ENCODE measurements at places on chromosomes 5 and 9. TPM values are rescaled to one million over a fixed set of nuclear protein-coding genes. Genes with fewer than 3 reads are reported as not detected.

GRCh38 chr5:149240354-149240998, 31.2 kb upstream of the AFAP1L1 start:
- DNase-seq, result no peak

GRCh38 chr5:53302529-53302928, 177.9 kb upstream of the FST start:
- no peak for DNase-seq

DNA sequence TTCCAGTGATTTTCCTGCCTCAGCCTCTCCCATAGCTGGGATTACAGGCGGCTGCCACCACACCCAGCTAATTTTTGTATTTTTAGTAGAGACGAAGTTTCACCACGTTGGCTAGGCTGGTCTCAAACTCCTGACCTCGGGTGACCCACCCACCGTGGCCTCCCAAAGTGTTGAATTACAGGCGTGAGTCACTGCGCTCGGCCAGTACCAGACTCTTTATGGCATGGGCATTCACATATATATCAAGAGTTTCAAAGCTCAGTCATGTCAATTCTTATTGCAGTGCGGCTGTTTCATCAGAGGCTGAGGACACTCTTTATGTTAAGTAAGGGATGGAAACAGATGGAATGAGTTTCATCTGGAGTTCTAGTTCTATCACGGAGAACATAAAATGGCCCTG, 315.2 kb upstream of the CDH6 start:
- no peak for DNase-seq

GRCh38 chr5:137078171-137078665, 420.9 kb downstream of the SPOCK1 start:
- DNase-seq, result no peak

- no peak for DNase-seq
These were observed 40.3 kb upstream of the ADAMTSL1 start for GRCh38 chr9:18433620-18434019.

ISL1 gene
- total RNA-seq, result not detected

SHISAL2B gene
- total RNA-seq, result not detected

DNA sequence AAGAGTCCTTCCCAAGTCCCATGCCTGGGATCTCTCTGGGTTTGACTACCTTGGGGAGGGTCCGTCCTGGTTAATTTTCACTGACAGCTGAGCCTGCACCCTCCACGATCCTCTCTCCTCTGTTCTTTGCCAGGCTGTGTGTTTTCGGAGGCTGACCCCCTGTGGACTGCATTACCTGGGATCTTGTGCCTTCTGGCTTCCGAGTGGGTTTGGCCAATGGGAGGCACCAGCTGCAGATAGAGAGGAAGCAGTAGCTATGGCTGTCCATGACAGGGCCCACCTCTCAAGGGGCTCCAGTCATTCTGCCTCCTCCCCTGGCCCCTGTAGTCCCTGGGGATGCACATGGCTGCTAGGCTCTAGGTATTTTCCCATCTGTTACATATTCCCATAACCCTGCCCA, 285.0 kb downstream of the DMRT2 start:
- no peak for DNase-seq

DNA sequence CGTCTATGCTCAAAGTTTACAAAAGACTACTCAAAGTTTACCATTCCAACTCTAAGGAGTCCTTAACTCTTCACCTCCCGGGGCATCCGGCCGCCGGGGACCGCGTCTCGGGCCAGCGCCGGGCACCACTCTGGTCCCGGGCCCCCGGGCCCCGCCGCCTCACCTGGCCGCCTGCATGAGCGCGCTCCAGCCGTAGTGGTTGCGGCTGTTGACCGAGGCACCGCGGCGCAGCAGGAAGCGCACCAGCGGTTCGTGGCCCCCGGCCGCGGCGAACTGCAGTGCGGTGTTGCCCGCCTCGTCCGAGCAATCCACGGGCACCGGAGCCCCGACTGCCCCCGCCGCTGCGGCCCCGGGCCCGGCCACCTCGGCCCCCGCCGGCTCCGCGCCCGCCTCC, 388 bp downstream of the ANKS6 start:
- DNase-seq, result no peak

ARL14EPL gene
- not detected for total RNA-seq

CTNNA1 gene
- total RNA-seq, result 444 TPM

DNA sequence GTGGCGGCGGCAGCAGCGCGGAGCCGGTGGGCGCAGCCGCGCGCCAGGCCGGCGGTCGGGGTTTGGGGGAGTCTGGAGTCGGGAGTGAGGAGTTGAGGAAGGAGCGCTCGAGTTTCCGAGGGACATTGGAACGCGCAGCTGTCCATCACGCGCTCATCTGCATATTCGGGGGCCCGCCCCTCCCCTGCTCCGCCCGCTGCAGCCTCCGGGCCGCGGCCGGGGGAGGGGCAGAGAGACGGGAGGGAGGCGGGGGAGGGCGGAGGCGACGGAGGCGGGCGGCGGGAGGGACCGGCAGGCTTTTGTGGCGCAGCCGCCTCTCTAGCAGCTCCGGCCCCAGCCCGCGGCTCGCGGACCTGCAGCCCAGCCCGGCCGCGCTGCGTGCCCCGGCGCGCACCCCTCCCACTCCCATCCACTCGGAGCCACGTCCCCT, at the start of gene IRX2:
Gene IRX2, minus strand, starts transcription at position 86 of the 430 bp plus-strand sequence. CDS start 264 bp downstream, outside the sequence.
- DNase-seq, result no peak

DNA sequence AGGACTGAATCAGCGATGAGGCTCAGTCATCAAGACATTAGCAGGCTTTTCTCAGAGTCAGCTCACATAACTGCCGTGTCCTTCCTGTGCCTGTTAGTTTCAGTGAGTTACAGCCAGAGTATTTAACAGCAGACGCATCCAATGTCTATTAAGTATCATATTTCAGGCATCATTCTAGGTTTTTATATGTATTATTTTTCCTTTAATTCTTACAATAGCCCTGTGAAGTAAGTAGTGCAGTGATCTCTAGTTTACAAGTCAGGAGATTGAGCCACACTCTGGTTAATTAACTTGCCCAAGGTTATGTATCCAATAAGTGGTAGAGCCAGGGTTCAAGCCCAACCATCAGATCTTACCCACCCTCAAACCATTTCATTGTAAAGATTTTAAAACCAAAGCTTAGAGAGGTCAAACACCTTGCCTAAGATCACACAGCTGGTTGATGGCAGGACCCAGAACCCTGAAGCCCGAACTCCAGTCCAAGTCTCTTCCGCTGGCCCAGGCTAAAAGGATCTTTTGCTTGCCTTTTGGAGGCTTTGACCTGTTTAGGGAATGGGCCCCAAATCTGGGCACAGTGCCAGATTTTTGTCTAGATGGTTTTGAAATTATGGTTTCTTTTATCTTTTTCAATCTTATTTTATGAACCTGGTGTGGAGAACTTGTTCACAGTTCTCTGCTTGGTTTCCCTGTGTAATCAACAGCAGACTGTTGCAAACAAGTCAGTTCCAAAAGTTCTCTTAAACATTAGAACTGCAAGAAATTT, 261.2 kb upstream of the CLINT1 start:
- no peak for DNase-seq

DNA sequence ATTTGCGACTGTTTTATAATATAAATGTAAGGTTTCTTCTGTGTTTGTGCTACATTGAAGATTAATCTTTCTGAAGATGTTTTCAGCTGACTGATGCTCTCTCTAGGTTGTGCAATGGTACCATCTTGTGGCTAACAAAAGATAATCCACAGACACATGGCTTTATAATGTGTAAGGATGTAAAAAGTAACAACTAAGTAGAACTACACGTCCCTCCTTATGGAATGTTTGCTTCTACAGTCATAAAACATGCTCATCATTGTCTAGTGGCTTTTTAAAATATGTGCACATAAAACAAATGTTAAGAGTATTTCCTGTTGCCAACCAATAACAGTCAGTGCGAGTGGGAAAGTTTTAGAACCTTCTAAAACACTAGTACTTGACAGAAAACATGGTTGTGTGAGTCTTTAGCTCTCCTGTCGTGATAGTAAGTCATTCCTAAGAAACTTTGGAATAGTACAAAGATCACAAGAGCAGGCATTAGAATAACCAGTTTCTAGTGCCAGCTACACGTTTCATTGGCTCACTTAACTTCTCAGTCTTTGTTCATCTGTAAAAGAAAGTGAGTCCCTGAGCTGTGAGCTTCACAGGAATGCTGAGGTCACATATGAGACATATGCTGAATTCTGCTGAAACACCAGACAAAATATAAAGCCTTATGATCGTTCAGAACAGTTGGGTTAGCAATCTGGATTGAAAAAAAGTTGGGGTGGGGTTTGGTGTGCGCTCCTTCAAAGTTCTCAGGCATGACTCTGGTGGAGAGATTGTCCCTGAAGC, 75.7 kb upstream of the GLIS3 start:
- DNase-seq, result peak; percentile 22

DNA sequence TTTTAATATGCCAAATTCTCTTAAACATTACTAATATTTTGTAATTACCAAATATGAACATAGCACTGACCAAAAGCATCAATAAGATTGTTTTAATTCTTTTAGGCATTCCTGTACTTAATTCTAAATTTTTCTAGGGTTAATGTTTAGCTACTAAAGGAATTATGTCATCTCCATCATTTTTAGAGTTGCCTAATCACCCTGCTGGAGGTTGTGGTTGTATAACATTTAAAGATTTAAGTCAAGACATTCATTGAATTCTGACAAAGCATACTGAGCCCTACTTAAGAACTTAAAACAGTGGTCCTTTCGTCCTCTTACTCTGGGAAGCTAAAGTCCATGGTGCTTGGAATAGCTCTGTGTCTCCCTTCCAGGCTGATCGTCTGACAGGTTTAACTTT, 28.1 kb upstream of the DAB2 start:
- no peak for DNase-seq

DNA sequence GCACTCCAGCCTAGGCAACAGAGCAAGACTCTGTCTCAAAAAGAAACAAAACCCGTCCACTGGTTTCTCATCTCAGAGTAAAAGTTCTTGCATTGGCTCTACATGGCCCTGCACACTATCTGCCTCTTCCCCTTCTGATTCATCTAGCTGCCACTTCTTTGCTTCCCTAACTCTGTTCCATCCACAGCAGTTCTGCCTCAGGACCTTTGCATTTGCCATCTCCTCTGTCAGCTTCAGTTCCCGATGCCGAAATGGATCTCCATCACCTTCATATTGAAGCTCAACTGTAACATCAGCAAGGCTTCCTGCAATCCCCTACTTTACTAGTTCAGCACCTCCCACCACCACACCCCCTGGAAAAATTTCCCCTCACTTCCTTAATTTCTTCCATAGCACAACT, 1.2 kb upstream of the PIGO start:
- DNase-seq, result no peak

CTSV gene
- 0.19 TPM for total RNA-seq

- DNase-seq, result no peak
These were observed 44.6 kb upstream of the SPDL1 start for GRCh38 chr5:169538944-169539343.

AGXT2 gene
- total RNA-seq, result not detected

STKLD1 gene
- 0.06 TPM for total RNA-seq

MYOZ3 gene
- 0.93 TPM for total RNA-seq

All from glomerular endothelial cell (primary cell).